ENCODE measurements at places on chromosomes 6 and 20. TPM values are rescaled to one million over a fixed set of nuclear protein-coding genes. Genes with fewer than 3 reads are reported as not detected.
A peak's percentile ranks its signal among the peaks of the same experiment; 100 is the strongest.

GRCh38 chr6:80460257-80460865 is 353.9 kb downstream of the BCKDHB start:
- H3K27ac ChIP-seq, result no peak overlapping the region
- H3K4me1 ChIP-seq, result peaks cover 26% of the 10 kb centered on the region
- no peaks in the 10 kb centered on the region for H3K27me3 ChIP-seq

GRCh38 chr6:108921547-108922361 is 73.5 kb downstream of the ARMC2 start:
- no peak overlapping the region for H3K27ac ChIP-seq
- no peaks in the 10 kb centered on the region for H3K4me1 ChIP-seq
- no peak overlapping the region for H3K4me3 ChIP-seq
- H3K36me3 ChIP-seq, result no peaks in the 10 kb centered on the region
- no peak for DNase-seq
- no peaks in the 10 kb centered on the region for H3K27me3 ChIP-seq

GRCh38 chr6:166004471-166004870 is 163.2 kb downstream of the TBXT start:
- no peaks in the 10 kb centered on the region for H3K36me3 ChIP-seq
- no peak overlapping the region for H3K27ac ChIP-seq
- H3K27me3 ChIP-seq, result peaks cover 25% of the 10 kb centered on the region
- H3K4me1 ChIP-seq, result no peaks in the 10 kb centered on the region
- no peak overlapping the region for H3K4me3 ChIP-seq
- DNase-seq, result no peak

GRCh38 chr6:158233214-158233795 is 65.2 kb downstream of the GTF2H5 start:
- peak overlapping the region; percentile 82 for H3K4me3 ChIP-seq
- peaks cover 12% of the 10 kb centered on the region for H3K4me1 ChIP-seq
- peak; percentile 12 for DNase-seq
- peak overlapping the region; percentile 45 for H3K27ac ChIP-seq
- H3K27me3 ChIP-seq, result no peaks in the 10 kb centered on the region
- no peaks in the 10 kb centered on the region for H3K36me3 ChIP-seq

GRCh38 chr6:135475292-135475886 is 22.2 kb downstream of the AHI1 start:
- no peak overlapping the region for H3K27ac ChIP-seq
- peaks cover 17% of the 10 kb centered on the region for H3K36me3 ChIP-seq
- no peak for DNase-seq
- H3K4me1 ChIP-seq, result no peaks in the 10 kb centered on the region
- no peaks in the 10 kb centered on the region for H3K27me3 ChIP-seq
- H3K4me3 ChIP-seq, result no peak overlapping the region

DNA sequence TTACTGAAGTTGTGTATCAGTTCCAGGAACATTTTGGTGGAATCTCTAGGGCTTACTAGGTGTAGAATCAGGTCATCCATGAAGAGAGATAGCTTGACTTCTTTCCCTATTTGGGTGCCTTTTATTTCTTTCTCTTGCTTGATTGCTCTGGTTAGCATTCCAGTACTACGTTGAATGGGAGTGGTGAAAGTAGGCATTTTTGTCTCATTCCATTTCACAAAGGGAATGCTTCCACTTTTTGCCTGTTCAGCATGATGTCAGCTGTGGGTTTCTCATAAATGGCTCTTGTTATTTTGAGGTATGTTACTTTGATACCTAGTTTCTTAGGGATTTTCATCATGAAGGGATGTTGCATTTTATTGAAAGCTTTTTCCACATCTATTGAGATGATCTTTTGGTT is 195.3 kb downstream of the MOXD1 start:
- H3K36me3 ChIP-seq, result no peaks in the 10 kb centered on the region
- H3K27ac ChIP-seq, result no peak overlapping the region
- no peaks in the 10 kb centered on the region for H3K27me3 ChIP-seq

DNA sequence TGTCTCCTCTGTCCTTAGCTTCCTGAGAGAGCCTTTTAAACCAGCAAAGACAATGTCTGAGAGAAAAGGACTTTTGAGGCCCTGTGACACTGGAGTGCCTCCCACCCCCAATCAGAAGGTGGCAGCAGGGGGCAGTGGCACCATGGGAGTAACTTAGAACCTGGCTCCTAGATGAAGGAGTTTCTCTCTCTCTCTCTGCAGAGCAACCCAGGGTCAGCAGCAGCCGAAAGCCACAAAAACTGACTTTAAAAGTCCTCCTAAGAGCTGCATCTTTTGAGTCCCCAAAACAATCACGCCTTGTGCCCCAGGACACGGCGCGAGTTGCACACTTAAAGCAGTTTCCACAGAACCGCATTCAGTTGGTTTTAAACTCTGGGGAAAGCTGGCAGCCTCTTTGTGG is 5.3 kb upstream of the TCP11 start:
- H3K4me1 ChIP-seq, result peaks cover 49% of the 10 kb centered on the region
- DNase-seq, result peak; percentile 81
- H3K36me3 ChIP-seq, result no peaks in the 10 kb centered on the region

GRCh38 chr20:5919626-5920544 is 30.4 kb downstream of the TRMT6 start:
- peak; percentile 52 for DNase-seq
- H3K27me3 ChIP-seq, result peaks cover 22% of the 10 kb centered on the region
- H3K36me3 ChIP-seq, result no peaks in the 10 kb centered on the region

DNA sequence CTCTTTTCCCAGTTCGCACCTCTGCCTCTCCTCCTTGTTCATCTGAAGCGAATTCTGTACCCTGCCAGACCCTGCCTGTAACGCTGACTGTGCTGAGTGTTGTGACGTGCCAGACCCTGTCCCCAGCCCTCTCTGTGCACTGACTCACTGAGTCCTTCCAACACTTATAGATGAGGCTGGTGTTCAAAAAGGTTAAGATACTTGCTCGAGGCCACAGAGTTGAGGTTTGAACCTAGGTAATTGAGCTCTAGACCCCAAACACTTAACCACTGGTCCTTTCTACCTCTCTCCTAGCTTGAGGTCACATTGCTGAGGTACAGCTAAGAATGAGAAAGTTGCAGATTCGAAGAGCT is 45.7 kb upstream of the NEDD9 start:
- no peaks in the 10 kb centered on the region for H3K36me3 ChIP-seq
- H3K27ac ChIP-seq, result no peak overlapping the region
- peaks cover 33% of the 10 kb centered on the region for H3K4me1 ChIP-seq
- H3K27me3 ChIP-seq, result no peaks in the 10 kb centered on the region

- H3K4me3 ChIP-seq, result no peak overlapping the region
- no peak for DNase-seq
- H3K4me1 ChIP-seq, result no peaks in the 10 kb centered on the region
- no peaks in the 10 kb centered on the region for H3K27me3 ChIP-seq
Measured at GRCh38 chr6:159877256-159877808, 13.5 kb upstream of the MAS1 start.

- no peaks in the 10 kb centered on the region for H3K4me1 ChIP-seq
- no peaks in the 10 kb centered on the region for H3K27me3 ChIP-seq
- no peak overlapping the region for H3K4me3 ChIP-seq
- DNase-seq, result no peak
- H3K27ac ChIP-seq, result no peak overlapping the region
Measured at GRCh38 chr6:129276986-129277385, 394.0 kb downstream of the LAMA2 start.

GRCh38 chr20:48342822-48343513 is 484.8 kb downstream of the PREX1 start:
- H3K27ac ChIP-seq, result no peak overlapping the region
- H3K4me3 ChIP-seq, result no peak overlapping the region
- peaks cover 46% of the 10 kb centered on the region for H3K27me3 ChIP-seq
- H3K36me3 ChIP-seq, result no peaks in the 10 kb centered on the region

DNA sequence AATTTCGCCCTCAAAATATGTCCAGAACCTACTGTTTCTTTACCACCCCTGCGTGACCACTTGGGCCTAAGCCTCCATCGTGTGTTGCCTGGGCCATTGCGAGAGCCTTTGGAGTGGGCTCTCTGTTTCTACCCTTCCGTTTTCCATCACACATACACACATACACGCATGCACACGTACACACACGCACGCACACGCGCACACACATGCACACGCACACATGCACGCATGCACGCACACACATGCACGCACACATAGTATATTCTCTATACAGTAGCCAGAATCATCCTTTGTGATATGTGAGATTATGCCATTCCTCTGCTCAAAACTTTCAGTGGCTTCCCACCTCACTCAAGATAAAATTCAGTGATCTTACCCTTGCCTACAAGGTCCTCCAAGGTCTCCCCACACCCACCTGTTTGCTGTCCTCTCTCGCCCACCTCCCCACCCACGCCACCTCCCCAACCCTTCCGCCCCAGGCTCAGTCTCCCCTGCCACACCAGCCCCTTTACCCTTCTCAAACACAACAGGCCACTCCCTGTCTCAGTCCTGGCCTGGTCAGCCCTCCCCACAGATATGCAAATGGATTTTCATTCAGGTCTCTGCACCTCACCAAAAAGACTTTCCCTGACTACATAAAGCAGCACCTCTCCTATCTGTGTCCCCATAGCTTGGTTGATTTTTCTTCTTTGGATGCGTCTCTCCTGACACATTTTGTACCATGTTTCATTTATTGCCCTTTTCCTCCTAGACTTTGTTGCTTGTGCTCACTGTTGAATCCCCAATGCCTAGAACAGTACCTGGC is 559.6 kb downstream of the CD83 start:
- H3K27ac ChIP-seq, result no peak overlapping the region
- H3K36me3 ChIP-seq, result no peaks in the 10 kb centered on the region
- H3K27me3 ChIP-seq, result no peaks in the 10 kb centered on the region
- peaks cover 11% of the 10 kb centered on the region for H3K4me1 ChIP-seq

DNA sequence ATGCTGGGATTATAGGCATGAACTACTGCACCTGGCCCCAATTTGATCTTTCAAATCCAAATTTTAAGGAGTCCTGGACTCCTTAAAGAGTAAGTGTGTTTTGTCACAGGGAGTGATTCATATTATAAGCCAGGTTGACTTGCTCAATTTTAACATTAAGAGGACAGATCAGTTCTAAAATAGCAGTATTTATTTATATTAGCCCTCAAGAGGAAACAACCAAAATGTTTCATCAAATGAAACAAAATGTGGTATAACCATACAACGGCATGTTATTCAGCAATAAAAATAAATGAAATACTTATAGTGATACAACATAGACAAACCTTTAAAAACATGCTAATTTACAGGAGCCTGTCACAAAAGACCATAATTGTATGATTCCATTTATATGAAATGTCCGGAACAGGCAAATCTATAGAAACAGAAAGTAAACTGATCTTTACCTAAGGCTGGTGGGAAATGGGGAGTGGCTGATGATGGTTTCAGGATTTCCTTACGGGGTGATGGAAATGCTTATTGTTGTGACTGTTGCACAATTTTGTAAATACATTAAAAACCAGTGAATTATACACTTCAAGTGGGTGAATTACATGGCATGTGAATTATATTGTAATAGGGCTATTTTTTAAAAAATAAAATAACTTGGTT is 637.4 kb downstream of the MMUT start:
- peak overlapping the region; percentile 99 for H3K27ac ChIP-seq
- H3K4me3 ChIP-seq, result peak overlapping the region; percentile 50
- peak; percentile 78 for DNase-seq
- H3K36me3 ChIP-seq, result peaks cover 8% of the 10 kb centered on the region

DNA sequence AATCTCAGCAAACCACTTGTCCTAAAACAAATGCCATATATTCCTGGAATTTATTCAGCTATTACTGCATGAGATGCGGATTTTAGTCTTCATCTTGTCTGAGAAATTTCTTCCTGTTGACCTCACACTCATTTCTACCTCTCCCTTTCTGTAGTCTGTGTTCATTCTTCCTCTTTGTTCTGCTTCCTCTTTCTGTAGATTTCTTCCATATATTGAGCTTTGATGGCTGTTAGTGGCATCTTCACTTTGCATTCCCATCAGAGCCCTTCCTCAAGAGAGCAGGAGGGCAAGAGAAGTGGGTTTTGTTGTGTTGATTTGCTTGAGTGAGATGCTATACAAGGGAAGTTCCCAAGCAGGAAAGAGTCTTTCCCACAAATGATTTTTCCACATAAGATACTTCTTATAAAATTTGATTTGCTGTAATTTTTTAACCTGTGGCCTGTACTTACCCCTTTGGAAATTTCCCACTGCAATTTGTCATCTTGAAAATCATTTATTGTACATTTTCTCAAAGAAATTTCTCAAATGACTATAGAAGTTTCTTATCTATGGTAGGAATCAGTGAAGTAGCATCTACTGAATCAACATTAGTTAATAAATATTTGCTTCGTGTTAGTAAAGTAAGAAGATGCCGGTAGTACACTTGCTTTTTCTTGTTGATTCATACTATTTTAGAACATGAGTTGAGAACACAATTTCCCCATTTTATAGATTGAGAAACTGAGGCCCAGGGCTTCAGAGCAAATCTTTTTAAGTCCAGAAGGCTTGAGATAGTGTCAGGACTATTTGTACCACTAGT is 43.8 kb downstream of the MAP3K4 start:
- no peaks in the 10 kb centered on the region for H3K27me3 ChIP-seq
- H3K4me1 ChIP-seq, result peaks cover 45% of the 10 kb centered on the region
- H3K4me3 ChIP-seq, result no peak overlapping the region
- peaks cover 28% of the 10 kb centered on the region for H3K36me3 ChIP-seq
- peak overlapping the region; percentile 99 for H3K27ac ChIP-seq

DNA sequence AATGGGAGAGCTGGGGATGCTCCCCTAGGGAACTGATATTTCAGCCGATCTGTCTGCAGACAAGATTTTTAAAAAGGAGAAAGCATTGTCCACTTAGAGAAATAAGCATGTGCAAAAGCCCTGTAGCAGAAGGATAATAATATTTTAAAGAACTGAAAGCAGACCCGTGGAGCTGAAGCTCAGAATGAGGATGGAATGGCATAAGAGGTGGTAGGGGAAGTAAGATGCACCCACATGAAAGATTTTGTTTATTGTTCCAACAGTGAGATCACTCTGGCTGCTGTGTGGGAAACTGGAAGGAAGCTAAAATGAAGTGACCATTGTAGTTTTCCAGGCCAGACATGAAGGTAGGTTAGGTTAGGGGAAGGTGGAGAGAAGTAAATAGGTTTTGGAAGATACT is 266.4 kb upstream of the PRDM1 start:
- no peak for DNase-seq
- H3K27me3 ChIP-seq, result no peaks in the 10 kb centered on the region
- H3K36me3 ChIP-seq, result no peaks in the 10 kb centered on the region
- no peak overlapping the region for H3K27ac ChIP-seq
- no peaks in the 10 kb centered on the region for H3K4me1 ChIP-seq
- no peak overlapping the region for H3K4me3 ChIP-seq

GRCh38 chr6:28212510-28213212 is 12.4 kb upstream of the ZSCAN9 start:
- H3K4me3 ChIP-seq, result peak overlapping the region; percentile 84
- H3K27ac ChIP-seq, result 0 out of 2 replicates have a peak overlapping the region, but pooled peaks have one; percentile 7
- H3K27me3 ChIP-seq, result no peaks in the 10 kb centered on the region
- H3K4me1 ChIP-seq, result peaks cover 9% of the 10 kb centered on the region

The KCNK16 gene
- not detected for total RNA-seq

The TP53TG5 gene
- total RNA-seq, result not detected

The ZSCAN16 gene
- total RNA-seq, result 8.1 TPM

The LIN28B gene
- 0.11 TPM for total RNA-seq

The TNF gene
- not detected for total RNA-seq

The PRICKLE4 gene
- 1.7 TPM for total RNA-seq

The DDO gene
- total RNA-seq, result not detected

The CTCFL gene
- not detected for total RNA-seq

The OTOR gene
- total RNA-seq, result not detected

The CUTA gene
- 242 TPM for total RNA-seq

The HAO1 gene
- not detected for total RNA-seq
